ENCODE measurements at places on chromosomes 2 and 18.

DNA sequence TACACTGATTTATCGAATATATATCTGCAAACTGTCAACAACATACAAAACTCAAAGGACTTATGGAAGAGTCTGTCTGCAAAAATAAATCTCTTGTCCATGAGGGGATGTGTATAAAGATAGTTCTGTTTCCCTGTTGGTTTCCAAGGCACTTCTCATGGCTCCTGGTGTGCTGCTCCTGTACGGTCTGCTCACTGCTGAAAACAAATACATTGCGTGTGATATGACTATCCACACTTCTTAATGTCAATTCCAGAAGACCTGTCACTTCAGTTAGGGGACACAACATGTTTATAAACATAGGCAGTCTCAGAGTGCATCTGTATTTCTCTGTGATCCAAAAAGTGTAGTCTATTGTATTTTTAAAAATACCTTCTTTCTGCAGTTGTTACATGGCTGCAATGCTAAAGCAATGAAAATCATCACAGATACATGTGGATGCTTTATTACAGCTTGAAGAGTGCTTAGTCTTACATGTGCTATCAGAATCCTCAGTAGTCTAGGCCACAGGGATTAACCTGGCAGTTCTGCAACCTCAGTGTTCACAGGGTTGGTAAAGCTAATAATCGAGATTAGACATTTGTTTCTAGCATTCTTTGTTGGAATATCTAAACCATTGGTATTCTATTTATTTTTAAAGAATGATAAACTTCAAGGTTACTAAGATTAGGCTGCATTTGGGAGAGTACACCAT lies 7.8 kb downstream of the ALKAL2 start:
- no peak for DNase-seq

- DNase-seq, result no peak
These were observed 3.9 kb upstream of the KLHL29 start for GRCh38 chr2:23381084-23381483.

GRCh38 chr2:213015387-213016165 lies 135.8 kb downstream of the IKZF2 start:
- DNase-seq, result no peak

GRCh38 chr2:127153691-127154158 lies 46.8 kb upstream of the BIN1 start:
- DNase-seq, result no peak

GRCh38 chr2:79640001-79640400 lies 127.2 kb downstream of the CTNNA2 start:
- no peak for DNase-seq

DNA sequence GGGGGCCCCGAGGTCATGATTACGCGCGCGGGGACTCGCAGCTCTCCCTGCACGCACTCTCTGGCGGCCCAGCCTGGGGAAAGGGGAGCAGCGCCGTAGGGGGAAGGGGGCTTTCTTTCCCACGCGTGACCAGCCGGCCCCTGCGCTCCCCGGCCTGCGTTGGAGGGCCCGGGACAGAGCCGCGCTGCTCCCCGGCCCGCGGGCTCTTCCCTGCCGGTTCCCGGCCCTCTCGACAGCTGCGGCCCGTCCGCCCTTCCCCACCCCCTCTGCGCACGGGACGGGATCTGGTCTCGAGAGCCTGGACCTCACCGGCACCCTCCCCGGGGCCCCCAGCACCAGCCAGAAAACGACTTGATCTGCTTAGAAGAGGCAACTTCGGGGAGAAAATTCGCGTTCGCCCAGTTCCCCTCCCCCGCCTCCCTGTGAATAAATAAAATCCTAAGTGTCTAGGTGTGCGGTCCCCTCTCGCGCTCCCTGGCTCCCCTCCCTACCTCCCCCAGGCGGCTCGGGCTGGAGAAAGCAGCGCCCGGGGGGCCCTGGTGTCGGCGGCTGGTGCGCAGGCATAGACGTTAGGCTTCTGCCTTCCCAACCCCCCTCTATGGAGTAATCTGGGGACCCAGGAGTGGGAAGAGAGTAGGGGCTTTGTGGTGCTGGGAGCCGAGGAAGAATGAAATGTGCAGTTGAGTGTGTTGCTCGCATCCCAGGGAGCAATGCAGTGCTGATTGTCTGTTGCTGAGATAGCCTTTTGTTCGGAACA lies 803 bp upstream of the FIGN start:
- DNase-seq, result no peak

GRCh38 chr2:236949089-236949905 lies 136.4 kb upstream of the COPS8 start:
- no peak for DNase-seq

GRCh38 chr2:121635371-121635770 lies 13.9 kb downstream of the CLASP1 start:
- DNase-seq, result no peak

- no peak for DNase-seq
These were observed 344.0 kb downstream of the ARHGAP15 start for GRCh38 chr2:143473216-143473615.

GRCh38 chr18:49018554-49019445 lies 68.0 kb upstream of the SMAD7 start:
- DNase-seq, result no peak

DNA sequence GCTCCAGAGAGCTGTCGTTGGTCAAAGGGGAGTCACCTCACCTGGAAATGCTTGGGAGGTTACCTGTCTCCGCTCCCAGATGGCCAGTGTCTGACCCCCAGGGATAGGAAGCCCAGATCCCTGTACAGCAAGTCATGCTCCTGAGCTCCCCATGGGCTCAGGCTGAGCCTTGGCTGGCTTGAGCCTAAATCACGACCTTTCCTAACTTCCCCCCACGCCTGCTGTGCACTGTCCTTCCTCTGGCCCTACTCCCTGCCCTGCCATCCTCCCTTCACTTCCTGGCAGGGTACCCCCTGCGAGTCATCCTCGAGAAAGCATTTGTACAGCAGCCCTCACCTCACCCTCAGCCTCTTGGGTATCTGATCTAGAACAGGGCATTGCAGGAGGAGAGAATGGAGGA lies 9.2 kb upstream of the HDAC4 start:
- no peak for DNase-seq

DNA sequence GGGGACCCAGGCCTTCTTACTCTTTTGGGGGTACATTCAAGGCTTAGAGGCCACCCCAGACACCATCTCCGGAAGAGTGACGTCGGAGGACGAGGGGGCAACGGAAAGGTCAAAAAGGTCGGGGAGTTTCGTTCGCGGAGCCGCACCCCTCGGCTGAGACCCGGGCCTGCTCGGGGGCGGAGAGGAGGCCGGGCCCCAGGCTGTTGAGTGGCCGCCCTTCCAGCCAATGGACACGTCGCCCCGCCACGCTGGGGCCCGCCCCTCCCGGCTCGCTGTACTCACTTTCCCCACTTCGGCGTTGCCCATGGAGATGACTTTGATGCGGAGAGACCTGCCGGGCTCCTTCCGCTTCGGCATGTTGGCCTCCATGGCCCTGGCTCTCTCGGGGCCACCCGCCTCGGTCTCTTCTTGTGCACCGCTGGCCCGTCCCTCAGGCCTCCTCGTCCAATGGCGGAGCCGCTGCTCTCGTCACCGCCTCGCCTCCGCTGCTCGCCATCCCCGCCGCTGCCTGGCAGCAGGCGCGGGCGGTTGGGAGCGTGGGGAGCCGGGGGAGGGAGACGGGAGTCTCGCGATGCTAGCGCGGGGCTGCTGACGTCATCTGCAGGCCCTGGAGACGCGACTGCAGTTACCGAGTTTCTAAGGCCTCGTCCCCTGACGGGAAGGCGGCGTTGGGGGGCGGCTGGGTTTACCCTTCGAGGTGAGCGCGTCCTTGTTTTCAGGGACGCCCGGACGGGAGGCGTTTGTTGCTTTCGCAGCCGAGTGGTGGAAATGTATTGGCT lies at the start of gene DNAJC27:
DNAJC27 (minus strand) TSS at position 420 of the 779 bp plus-strand sequence; CDS start at position 369, 51 bp downstream.
- peak; percentile 92 for DNase-seq

- no peak for DNase-seq
These were observed 37.4 kb downstream of the EPAS1 start for GRCh38 chr2:46334389-46335271.

GRCh38 chr2:188786368-188786841 lies 187.8 kb upstream of the COL3A1 start:
- DNase-seq, result no peak

DNA sequence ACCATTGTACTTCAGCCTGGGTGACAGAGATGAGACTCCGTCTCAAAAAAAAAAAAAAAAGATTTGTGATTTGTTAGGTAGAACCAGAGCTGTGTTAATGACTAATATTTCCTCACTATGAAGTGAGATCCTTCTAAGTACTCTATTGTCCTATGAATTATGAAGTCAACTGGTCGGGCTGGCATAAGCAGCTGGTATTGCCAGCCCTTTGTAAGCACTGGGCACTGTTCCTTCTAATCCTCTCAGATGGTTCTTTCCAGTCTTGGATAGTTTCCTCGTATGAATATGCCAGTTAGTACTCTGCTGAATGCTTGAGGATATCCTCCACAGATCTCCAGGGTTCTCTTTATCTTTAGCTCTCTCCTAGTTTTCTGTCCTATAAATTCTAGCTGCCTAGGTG lies 223.1 kb upstream of the SP5 start:
- DNase-seq, result no peak

DNA sequence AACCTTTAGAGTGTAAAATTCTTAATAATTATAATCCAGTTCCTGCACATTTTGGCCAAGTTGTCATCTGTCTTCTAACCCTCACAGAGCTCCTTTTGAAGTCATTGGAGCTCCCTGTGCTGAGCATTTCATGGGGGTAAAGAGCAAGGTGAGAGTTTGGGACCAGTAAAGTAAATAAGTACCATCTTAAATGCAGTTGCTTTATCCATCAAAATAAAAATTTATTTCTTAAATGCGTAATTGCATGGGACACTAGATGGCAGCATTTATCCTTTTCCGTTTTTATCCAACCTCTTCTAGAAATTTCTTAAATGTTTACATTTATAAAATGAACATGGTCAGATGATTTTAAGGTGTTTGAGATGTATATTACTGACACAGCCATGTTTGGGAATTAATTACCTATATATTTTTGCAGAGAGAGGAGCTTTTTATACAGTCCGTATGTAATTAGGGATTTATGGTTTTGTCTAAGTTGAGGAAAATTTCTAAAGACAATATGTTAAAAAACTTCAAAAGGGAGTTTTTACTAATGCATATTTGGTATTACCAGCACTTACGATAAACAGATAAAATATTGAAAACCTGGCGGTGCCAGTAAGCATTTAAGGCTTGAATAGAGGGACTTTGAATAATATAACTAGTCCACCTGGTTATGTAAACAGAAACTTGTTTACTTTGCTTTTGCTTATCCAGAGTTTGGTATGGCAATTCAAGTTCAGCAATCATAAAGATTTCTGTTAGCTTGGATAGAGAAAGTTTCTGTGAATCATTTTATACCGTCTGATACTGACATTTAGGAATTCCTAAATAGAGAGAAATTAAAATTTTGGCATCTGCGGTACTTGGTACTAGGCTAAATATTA lies 54.5 kb downstream of the ACSL3 start:
- no peak for DNase-seq

GRCh38 chr2:32355976-32356680 lies 695 bp upstream of the BIRC6 start:
- no peak for DNase-seq

DNA sequence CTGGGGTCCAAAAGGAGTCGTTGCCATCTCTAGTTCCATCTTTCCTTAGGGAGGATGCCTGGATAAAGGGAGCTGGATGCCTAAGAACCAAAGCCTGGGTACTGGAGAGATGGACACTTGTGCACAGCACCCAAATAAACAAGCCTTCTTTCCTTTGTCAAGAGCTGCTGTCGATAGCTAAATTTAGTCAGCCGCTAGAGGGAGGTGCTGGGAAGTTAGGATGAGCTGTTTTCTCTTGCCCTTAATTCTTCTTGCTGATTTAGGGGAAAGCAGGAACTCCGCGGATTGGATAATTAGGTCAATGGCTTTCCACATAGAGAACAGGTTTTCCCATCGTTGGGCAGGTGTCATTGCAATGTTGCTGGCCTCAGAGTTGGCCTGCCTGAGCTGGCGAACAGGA lies 30.9 kb upstream of the SERPINB12 start:
- DNase-seq, result no peak

DNA sequence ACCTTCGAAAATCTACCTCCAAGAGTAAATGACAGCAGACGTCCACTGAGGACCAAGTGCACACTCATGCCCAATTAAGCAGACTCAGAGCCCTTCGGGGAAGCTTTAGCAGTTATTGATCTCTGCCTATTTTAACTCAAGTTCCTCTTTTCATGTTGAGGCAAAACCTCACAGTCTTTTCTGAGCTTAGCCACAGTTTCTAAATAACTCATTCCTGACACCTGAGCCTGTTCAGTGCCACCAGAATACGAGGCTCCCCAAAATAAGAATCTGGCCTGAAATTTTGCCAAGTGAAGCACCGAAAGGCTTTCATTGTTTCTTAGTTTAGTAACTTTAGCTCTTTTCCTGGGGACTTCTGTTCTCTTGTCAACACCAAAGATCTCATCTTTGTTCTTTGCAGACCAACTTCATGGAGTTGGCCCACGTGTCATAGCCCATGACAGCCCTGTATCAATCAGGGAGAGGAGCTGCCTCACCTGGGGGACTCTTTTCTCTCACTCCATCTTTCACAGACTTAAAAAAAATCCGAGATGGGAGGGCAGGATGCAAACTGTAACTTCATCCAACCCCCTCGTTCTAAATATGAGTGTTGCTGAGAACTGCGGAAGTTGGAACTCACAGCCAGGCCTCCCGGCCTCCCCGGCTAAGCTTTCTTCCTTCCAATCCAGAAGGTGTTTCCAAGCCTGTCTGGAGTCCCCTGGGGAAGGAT lies 22.2 kb downstream of the INPP5D start:
- DNase-seq, result no peak

GRCh38 chr2:157076526-157077161 lies 180.9 kb upstream of the GALNT5 start:
- no peak for DNase-seq

DNA sequence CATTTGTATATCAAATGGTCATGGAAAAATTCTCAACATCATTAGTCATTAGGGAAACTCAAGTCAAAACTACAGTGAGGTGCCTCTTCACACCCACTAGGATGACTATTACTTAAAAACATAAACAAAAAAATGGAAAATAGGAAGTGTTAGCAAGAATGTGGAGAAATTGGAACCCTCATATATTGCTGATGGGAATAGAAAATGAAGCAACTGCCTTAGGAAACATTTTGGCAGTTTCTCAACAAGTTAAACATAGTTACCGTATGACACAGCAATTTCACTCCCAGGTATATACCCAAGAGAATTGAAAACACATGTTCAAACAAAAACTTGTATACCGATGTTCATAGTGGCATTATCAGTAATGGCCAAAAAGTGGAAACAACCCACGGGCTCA lies 18.1 kb upstream of the CYP26B1 start:
- no peak for DNase-seq

GRCh38 chr18:46264255-46264654 lies 160.1 kb downstream of the HAUS1 start:
- no peak for DNase-seq

DNA sequence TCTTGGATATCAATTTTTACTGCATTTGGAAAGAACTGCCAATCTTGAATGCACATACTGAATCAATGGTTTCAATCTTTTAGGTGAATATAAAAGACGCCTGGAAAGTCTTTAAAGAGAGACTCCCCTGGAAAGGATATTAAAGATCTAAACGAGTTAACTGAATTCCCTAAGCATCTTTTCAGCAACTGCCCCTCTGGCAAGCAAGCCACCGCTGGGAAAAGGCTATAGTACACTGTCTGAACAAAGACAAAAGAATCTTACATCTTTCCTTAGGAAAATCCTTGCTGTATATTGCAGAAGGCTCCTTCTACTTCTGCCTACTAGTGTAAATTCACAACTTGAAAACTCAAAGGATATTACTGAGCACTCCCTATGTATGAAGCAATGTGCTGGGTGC lies 28.0 kb downstream of the MYO5B start:
- no peak for DNase-seq

- DNase-seq, result no peak
These were observed 210.8 kb upstream of the NABP1 start for GRCh38 chr2:191467113-191467512.

GRCh38 chr2:130728549-130729316 lies at the start of gene GPR148:
Gene GPR148 (plus strand): TSS chr2:130729070. CDS start chr2:130729152, 82 bp downstream.
- DNase-seq, result no peak
